ENCODE measurements at places on chromosomes 5 and 9.

DNA sequence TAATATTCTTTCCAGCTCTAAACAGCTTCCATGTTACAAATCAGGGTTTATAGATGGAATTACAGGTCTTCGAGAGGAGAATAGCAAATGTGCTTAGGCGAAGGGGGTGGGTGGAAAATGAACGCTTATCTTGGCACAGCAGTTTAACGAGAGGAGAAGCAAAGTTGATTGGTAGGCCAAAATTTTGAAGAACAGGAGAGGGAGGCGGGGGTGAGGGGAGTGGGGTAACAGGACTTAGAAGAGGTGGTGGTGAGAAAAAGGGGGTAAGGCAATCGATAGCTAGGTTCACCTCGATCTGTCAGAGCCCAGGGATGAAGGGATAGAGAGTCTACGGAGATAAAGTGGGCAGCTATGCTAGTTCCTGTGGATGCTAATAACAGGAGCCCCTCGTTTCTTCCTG lies 764 bp downstream of the ANKRA2 start:
- no peak for DNase-seq

- DNase-seq: no peak
Observed at GRCh38 chr9:103203172-103203571, 208.0 kb downstream of the CYLC2 start.

DNA sequence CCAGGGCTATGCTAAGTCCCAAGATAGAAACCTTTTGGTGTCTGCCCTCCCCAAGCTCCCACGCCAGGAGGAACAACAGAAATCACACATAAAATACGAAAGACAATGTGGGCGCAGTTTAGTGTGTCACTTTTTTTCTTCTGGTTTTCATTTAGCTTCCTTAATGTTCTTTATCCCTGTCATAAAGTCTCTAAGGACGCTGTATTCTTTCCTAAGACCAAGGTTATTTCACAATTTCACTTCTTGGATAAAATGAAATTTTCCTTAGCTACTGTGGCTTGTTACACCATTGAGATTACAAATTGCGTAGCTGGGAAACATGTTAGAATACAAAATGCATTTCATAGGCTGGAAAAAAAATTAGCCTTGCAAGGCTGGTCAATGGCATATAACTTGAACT lies 85.4 kb downstream of the GLIS3 start:
- no peak for DNase-seq

- no peak for DNase-seq
Observed at GRCh38 chr9:19411316-19411715, 2.5 kb downstream of the ACER2 start.

DNA sequence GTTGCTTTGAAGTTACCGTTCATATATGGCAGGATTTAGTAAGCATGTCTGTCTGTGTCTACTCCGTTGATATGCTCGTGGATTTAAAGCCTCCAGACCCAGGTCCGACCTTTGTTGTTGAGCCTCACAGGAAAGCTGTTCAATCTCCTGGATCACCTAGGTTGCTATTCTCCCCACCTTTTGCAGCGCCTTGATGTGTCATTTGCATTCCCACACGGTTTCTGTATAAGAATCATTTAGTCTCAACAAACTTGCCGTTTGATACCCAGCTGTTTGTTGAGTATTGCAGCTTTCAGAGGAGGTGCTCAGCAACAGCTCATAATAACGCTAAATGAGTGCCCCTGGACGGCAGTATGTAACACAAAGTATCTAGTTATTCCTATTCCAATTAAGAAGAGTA lies 1.2 kb upstream of the ADGRV1 start:
- DNase-seq: no peak

DNA sequence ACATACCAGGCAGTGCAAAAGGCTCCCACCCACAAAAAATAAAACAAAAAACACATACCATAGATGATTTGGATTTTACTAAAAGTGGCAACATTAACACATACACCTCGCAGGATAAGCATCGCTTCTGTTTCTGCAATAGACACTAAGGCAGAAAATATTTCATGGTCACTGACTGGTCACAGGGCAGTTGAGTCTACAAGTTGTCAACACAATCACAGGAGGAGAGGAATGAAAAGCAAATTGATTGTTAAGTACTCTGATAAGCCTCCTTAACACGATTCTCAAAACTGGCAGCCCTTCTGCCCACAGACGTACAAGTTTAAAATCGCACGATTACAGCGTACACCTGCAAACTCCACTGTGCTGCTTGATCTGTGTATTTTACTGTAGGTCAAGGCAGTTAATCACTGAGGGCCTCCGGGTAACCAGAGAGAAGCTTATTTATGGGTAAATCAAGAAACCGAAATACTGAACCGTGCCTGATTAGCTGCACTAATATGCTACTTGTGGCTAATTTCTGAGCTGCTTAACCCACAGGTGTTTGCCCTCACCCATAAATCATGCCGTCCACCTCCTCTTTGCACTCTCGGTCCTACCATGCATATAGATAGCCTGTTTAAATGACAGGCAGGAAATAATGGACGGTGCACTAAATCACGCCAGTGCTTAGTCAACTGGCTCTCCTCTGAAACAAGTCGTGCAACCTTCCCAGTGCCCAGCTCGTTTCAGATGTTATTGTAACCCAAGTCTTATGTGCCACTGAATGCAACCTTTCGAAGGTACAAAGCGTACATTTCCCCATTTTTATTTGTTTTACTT lies 659.4 kb upstream of the ADAMTS16 start:
- no peak for DNase-seq

GRCh38 chr5:119417891-119418605 lies 34.2 kb upstream of the HSD17B4 start:
- DNase-seq: no peak

Data from NT2/D1 (cell line).